H1 (cell line): ENCODE measurements at places on chromosomes 13 and 19. TPM values are rescaled to one million over a fixed set of nuclear protein-coding genes. Genes with fewer than 3 reads are reported as not detected.

Gene S1PR4
- not detected in 2 replicates for total RNA-seq

Gene IFI30
- 25.9 and 28.9 TPM in 2 replicates for total RNA-seq

Gene LENG9
- 3.9 and 4.0 TPM in 2 replicates for total RNA-seq

GRCh38 chr19:55077106-55077505, 1.4 kb downstream of the EPS8L1 start:
- H3K27me3 ChIP-seq: peaks cover 20% of the 10 kb centered on the region
- no peak overlapping the region for H3K27ac ChIP-seq
- no peaks in the 10 kb centered on the region for H3K36me3 ChIP-seq

Gene CEACAM19
- total RNA-seq: 2.7 and 3.1 TPM in 2 replicates

Gene KRTDAP
- total RNA-seq: 0.69 and 1.0 TPM in 2 replicates

DNA sequence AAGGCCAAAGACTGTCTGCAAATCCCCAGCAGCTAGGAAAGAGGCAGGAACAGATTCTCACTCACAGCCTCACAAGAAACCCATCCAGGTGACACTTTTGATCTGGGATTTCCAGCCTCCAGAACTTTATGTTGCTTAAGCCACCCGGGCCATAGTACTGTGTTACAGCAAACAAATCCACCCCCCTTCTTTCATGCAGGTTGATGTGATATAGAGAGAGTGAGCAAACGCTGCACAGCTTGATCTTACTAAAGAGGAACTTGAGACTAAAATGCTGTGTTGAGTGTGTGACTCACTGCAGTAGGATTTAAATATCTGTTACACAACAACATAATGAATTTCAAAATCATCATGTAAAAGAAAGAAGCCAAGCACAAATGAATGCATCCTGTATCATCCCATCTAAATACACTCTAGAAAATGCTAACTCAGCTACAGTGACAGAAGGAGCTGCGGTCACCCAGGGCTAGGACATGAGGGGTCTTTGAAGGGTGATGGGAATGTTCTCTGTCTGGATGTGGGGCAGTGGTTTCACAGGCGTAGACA, 32.2 kb downstream of the RCBTB2 start:
- no peak for DNase-seq
- H3K27me3 ChIP-seq: no peaks in the 10 kb centered on the region
- H3K27ac ChIP-seq: no peak overlapping the region
- no peak overlapping the region for H3K4me3 ChIP-seq
- H3K4me1 ChIP-seq: peaks cover 12% of the 10 kb centered on the region

Gene ZNF90
- 105 and 114 TPM in 2 replicates for total RNA-seq

DNA sequence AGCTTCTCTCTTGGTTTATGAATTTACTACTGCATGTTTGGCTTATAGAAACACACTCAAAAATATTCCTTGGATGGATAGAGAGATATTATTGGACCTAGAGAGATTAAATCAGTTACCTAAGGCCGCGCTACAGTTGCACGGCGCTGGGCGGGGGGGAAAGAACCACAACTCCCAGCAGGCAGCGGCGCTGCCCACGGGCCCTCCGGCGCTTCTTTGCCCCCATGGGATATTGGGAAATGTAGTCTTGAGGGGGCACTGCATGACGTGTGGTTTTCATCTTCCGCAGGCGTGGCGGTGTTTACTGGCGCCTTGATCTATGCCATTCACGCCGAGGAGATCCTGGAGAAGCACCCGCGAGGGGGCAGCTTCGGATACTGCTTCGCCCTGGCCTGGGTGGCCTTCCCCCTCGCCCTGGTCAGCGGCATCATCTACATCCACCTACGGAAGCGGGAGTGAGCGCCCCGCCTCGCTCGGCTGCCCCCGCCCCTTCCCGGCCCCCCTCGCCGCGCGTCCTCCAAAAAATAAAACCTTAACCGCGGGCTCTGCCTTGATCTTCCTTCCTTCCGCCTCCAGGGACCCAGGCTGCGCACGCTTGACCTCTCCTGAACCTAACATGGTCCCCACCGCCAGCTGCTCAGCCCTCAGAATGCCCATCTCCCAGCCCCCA, 4.8 kb downstream of the EMP3 start:
- DNase-seq: peak; percentile 86
- H3K4me1 ChIP-seq: peaks cover 15% of the 10 kb centered on the region
- no peaks in the 10 kb centered on the region for H3K36me3 ChIP-seq

DNA sequence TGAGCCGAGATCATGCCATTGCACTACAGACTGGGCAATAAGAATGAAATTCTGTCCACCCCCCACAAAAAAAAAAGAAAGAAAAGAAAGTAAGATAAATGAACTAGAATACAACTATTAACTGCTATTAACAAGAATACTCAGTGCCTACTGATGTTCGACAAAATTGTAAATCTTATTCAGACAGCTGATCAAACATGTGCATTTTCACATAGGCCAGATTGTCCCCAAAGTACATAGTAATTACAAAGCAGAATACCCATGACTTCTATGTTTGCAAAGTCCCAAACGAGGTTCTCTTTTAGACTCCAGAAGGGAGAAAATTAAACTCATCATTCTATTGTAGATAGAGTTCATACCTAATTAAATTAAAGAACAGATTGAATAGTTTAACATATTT, 113.4 kb downstream of the UFM1 start:
- no peaks in the 10 kb centered on the region for H3K4me1 ChIP-seq
- H3K36me3 ChIP-seq: no peaks in the 10 kb centered on the region
- DNase-seq: no peak
- no peak overlapping the region for H3K27ac ChIP-seq

Gene GPR18
- not detected in 2 replicates for total RNA-seq

- no peaks in the 10 kb centered on the region for H3K4me1 ChIP-seq
- DNase-seq: no peak
- no peaks in the 10 kb centered on the region for H3K36me3 ChIP-seq
- no peak overlapping the region for H3K4me3 ChIP-seq
Measured at GRCh38 chr19:7598180-7598579, 2.5 kb downstream of the CAMSAP3 start.

Gene CCDC106
- total RNA-seq: 19.1 and 20.1 TPM in 2 replicates

DNA sequence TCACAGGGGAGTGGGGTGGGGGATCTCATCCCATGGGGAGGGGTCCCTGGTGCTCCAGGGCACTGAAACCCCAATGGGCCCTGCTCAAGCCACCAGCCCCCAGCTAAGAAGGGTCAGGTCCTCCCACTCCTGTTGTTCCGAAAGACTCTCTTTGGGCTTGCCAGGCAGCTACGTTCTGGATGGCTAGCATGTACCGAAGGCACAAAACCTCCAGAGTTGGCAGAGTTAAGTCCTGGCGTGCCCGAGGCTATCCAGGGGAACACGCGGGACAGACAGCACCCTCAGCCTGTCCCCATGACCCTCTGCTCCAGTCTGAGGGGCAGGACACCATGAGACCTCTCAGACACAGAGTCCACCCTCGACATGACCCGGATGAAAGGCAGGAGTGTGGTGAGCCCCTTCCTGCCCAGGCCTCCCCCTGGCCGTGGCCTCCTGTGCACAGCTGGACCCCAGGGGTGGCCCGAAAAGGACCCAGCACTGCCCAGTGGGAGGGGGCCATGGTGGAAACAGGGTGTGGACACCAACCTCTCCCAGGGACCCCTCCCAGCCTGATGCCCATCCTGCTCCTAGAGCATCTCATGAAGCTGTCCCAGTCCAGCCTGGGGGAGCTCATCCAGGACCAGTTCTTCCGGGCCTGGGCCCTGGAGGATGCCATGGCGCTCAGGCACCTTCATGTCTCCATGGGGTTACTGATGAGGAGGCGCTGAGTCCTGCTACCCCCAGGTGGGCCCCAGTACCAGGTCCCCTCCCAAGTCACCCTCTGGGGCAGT, 53.0 kb upstream of the TPM4 start:
- no peak overlapping the region for H3K27ac ChIP-seq
- no peaks in the 10 kb centered on the region for H3K4me1 ChIP-seq
- DNase-seq: no peak
- no peak overlapping the region for H3K4me3 ChIP-seq

DNA sequence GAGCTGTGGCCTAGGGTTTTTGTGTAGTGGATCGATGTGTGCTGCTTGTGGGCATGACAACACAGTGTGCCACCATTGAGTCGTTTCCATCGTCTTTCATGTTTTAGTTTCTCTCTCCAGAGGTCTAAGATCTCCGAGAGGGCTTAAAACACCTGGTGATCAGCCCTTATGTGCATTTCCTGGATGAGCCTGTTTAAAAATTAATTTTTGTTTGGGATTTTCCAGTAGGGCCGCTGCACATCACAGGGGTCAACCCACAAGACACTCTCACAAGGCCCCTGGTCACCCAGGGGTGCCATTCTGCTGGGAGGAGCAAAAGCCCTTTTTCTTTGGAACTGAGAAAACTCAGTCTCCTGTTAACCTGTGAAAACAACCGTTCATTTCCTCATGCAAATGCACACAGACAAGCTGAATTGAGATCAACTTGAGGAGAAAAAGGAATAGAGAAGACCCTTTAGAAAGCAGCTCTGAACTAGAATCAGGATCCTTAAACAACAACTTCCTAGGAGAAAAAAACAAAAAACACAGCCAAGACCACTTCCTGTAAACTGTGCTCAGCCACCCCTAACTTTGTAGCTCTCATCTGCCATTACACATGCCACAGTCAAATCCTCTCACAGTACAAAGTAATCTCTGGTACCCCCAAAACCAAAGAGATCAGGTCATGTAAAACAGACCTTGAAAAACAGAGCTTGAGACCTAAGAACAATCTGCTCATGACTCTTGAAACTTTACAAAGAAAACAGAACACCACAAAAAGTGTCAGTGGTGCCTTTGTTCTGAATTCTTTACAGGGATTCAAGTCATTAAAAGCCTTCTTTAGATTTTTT, 8.3 kb upstream of the MTRF1 start:
- H3K36me3 ChIP-seq: no peaks in the 10 kb centered on the region
- H3K27ac ChIP-seq: no peak overlapping the region
- no peaks in the 10 kb centered on the region; the same call in 1 of the 2 replicates for H3K4me1 ChIP-seq
- H3K4me3 ChIP-seq: no peak overlapping the region
- no peak for DNase-seq

DNA sequence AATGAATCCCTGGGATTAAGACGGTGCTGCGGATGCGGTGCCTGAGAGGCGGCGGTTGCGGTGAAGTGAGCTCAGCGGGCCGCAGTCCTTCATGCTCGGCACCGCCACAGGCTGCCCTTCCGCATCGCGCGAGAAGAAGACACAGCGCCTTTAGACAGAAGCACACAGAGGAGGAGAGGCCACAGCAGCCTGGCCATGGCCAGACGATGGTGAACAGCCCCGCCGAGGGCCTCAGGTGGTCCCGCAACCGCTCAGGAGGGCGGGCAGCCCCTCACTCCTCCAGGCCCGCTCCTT, 459.2 kb downstream of the MYO16 start:
- H3K4me1 ChIP-seq: 0 out of 2 replicates have a peak, but pooled peaks cover 3% of the 10 kb centered on the region
- H3K36me3 ChIP-seq: no peaks in the 10 kb centered on the region
- H3K27me3 ChIP-seq: no peaks in the 10 kb centered on the region

Gene NTN5
- total RNA-seq: 0.15 and 0.47 TPM in 2 replicates

- no peak overlapping the region for H3K27ac ChIP-seq
- H3K4me3 ChIP-seq: no peak overlapping the region
- no peaks in the 10 kb centered on the region for H3K4me1 ChIP-seq
- H3K27me3 ChIP-seq: no peaks in the 10 kb centered on the region
- H3K36me3 ChIP-seq: no peaks in the 10 kb centered on the region
Measured at GRCh38 chr19:18735324-18735723, 51.8 kb downstream of the CRTC1 start.

DNA sequence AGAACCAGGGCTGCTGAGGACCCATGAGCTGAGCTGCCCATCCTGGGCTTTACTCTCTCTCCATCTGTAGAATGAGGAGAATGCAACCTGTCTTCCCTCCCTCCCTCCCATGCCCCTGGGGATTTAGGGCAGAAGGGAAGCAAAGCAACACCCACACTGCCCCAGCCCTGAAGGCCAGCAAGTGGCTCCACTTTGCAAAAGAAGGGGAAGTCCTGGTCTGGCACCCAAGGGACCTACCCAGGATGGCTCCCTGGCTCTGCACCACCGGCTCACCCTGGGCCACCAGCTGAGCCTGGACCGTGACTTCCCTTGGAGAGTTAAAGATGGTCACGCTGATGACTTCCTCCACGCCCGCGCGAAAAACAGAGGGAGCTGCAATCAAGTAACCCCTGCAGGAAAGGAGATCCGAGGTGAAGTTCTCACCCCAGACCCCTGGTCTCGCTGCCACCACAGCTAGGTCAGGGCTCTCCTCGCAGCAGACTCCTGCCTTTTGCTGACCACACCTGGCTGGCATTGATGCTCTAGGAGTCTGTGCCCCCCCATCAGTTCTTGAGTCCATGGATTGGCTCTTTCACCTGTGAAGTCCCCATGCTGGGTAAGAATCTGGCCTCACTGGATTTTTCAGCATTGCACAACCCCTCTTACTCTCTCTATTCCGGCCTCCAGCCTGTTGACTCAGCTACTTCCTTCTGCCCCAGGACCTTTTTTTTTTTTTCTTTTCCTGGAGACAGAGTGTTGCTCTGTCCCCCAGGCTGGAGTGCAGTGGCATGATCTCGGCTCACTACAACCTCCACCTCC, 4.6 kb downstream of the CPAMD8 start:
- no peak overlapping the region for H3K27ac ChIP-seq
- no peak for DNase-seq
- no peaks in the 10 kb centered on the region for H3K36me3 ChIP-seq
- peaks cover 3% of the 10 kb centered on the region; the same call in 1 of the 2 replicates for H3K4me1 ChIP-seq
- no peak overlapping the region for H3K4me3 ChIP-seq

Gene B3GNT3
- 1.5 and 1.8 TPM in 2 replicates for total RNA-seq

DNA sequence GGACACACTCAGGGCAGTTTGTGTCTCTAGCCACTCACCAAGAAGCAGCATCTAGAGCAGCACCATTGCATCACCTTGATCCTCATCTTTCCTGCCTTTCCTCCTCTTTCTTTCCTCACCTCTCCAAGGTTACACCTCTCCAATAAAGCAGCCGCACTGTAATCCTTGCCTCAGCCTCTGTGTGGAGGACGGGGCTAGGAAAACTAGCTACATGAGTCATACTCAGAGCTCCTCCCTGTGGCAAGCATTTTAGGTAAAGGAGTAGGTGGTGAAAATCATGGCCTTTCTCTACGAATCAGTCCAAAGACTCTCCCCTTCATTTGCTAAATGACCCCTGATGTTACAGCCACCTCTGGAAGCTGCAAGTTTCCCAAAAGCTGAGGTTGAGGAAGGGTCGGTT, 108.9 kb downstream of the DNAJC15 start:
- H3K27me3 ChIP-seq: no peaks in the 10 kb centered on the region
- peaks cover 13% of the 10 kb centered on the region for H3K4me1 ChIP-seq
- no peak overlapping the region for H3K27ac ChIP-seq
- no peak for DNase-seq
- no peak overlapping the region for H3K4me3 ChIP-seq
- H3K36me3 ChIP-seq: no peaks in the 10 kb centered on the region

GRCh38 chr13:99702687-99703319, 201.5 kb downstream of the TM9SF2 start:
- peaks cover 15% of the 10 kb centered on the region for H3K4me1 ChIP-seq
- H3K36me3 ChIP-seq: no peaks in the 10 kb centered on the region
- H3K27ac ChIP-seq: peak overlapping the region; percentile 31; the same call in 1 of the 2 replicates
- H3K27me3 ChIP-seq: no peaks in the 10 kb centered on the region

DNA sequence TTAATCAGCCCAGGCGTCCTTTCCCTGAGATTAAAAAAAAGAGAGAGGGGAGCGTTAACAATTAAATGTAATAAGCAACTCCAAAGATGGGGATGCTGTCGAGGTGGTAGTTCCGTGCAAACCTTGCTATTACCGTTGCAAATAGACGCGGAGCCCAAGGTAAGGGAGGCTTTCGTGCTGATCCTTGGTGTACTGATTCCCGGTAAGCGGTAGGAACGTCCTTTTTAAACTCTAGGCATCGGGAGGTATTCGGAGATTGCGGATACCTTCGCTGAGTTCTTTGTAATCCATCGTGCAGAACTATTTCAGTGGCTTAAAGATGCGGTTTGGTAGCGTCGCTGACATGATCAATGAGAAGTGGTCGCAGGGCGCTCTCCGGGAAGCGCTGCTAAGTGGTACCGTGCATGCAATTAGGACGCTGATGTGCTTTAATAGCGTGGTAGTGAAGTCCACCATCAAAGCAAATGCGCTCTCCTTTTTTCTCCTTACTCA, 3.1 kb downstream of the SLITRK5 start:
- DNase-seq: no peak
- H3K4me1 ChIP-seq: peaks cover 14% of the 10 kb centered on the region
- H3K27me3 ChIP-seq: peaks cover 61% of the 10 kb centered on the region
- H3K4me3 ChIP-seq: peak overlapping the region; percentile 24
- no peak overlapping the region for H3K27ac ChIP-seq
- H3K36me3 ChIP-seq: no peaks in the 10 kb centered on the region
